IMR-90 (cell line): ENCODE measurements at places on chromosomes 11 and 22.
A peak's percentile ranks its signal among the peaks of the same experiment; 100 is the strongest.

- DNase-seq, result no peak
Measured at GRCh38 chr11:117633976-117634755, 162.8 kb downstream of the DSCAML1 start.

DNA sequence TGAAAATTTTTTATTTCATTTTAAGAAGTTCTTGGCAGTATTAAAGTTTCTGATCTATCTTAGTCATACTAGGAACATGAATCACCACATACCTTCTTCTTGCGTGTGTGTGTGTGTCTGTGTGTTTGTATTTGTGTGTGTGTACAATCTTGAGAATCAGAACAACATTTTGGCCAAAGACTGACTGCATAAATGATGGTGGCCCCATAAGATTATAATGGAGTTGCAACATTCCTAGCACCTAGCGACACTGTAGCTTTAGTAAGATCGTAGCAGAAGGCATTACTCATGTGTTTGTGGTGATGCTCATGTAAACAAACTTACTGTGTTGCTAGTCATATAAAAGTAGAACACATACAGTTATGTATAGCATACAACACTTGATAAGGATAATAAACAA is 205.4 kb downstream of the FAM76B start:
- DNase-seq, result peak; percentile 73

DNA sequence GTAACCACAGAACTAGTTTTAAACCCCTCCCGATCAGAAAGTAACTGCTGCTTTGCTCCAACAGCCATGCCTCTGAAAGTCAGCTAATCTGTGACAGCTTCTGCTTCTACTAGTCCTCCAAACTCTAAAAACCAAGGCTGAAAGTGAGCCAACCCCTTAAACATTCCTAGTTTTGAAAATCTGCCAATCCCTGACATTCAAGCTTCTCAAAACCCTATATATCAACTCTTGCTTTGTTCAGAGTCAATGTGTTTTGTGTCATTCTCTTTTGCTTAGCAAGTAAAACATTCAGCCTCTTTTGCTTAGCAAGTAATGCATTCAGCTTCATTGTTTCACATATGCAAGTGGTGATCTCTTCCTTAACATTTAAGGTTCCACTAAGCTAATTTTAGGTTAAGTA is 56.9 kb downstream of the ATG16L2 start:
- DNase-seq, result peak; percentile 38

- DNase-seq, result no peak
Measured at GRCh38 chr11:17702876-17703275, 16.5 kb upstream of the MYOD1 start.

DNA sequence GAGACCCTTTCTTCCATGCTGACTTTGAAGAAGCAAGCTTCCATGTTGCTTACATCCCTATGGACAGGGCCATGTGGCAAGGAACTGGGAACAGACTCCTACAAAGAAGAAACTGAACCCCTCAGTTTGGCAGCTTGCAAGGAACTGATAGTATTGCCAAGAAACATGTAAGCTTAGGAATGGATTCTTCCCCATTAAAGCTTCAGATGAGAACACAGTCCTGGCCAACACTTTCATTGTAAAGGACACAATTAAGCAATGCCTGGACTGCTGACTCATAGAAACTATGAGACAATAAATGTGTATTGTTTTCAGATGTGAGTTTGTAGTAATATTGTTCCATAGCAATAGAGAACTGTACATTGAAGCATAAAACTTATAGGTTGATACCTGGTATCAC is 82.4 kb downstream of the AASDHPPT start:
- DNase-seq, result no peak

DNA sequence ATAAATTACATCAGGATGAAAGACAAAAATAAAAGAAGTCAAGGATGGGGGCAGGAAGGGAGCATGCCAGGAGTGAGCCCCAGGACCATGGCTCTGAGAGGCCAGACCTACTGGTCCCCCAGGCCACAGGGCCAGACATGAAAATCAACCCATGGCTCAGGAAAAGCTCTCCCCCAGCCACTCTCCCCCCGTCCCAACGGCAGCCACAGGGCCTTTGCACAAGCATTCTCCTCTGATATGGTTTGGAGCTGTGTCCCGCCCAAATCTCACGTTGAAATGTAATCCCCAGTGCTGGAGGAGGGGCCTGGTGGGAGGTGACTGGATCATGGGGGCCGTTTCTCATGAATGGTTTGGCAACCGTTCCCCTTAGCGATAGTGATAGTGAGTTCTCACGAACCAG is 80.8 kb upstream of the ANO1 start:
- no peak for DNase-seq

GRCh38 chr11:34940026-34940677 is 23.7 kb downstream of the PDHX start:
- DNase-seq, result peak; percentile 33

- no peak for DNase-seq
Measured at GRCh38 chr22:35349368-35349703, 31.6 kb upstream of the HMOX1 start.

GRCh38 chr11:103926990-103927389 is 109.5 kb upstream of the DDI1 start:
- no peak for DNase-seq

- no peak for DNase-seq
Measured at GRCh38 chr22:47818496-47818895, 1056.0 kb downstream of the TBC1D22A start.

GRCh38 chr22:29987137-29987536 is 93.1 kb upstream of the HORMAD2 start:
- no peak for DNase-seq
